ENCODE measurements at places on chromosomes 6 and 20. TPM values are rescaled to one million over a fixed set of nuclear protein-coding genes. Genes with fewer than 3 reads are reported as not detected.

The TREM1 gene
- 0.93 TPM for polyA plus RNA-seq

The TPX2 gene
- polyA plus RNA-seq = 150 TPM

The WFDC12 gene
- not detected for polyA plus RNA-seq

The ZNF831 gene
- polyA plus RNA-seq = 0.07 TPM

The BPI gene
- polyA plus RNA-seq = 0.61 TPM

The DEFB119 gene
- not detected for polyA plus RNA-seq

The RREB1 gene
- 3.2 TPM for polyA plus RNA-seq

The RRAGD gene
- 38.8 TPM for polyA plus RNA-seq

The CAGE1 gene
- not detected for polyA plus RNA-seq

The TSHZ2 gene
- polyA plus RNA-seq = 18.6 TPM

The CRYBG1 gene
- polyA plus RNA-seq = 0.31 TPM

The NPEPL1 gene
- polyA plus RNA-seq = 13.7 TPM

The CPNE5 gene
- polyA plus RNA-seq = 22.9 TPM

The MTHFD1L gene
- polyA plus RNA-seq = 17.4 TPM

The NKX2-4 gene
- polyA plus RNA-seq = not detected

The WFDC10B gene
- polyA plus RNA-seq = not detected

The PTCHD4 gene
- 0.20 TPM for polyA plus RNA-seq

The ZNF337 gene
- 8.1 TPM for polyA plus RNA-seq
